ENCODE measurements at places on chromosomes 5 and 9.

DNA sequence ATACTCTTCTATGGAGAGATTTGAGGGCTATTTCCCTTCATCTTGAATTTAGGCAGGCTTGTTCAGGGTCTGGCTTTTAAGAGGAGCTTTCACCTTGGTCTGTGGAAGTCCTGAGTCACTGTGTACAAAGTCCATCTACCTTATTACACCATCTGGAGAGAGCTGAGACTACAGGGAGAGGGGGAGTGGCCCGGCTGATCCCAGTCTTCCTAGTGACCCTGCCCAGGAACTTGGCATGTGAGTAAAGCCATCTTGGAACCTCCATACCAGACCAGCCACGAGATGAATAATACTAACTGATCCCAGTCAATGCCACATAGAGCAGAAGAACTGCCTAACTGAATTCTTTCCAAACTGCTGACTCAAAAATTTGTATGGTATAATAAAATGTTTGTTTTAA, 8.4 kb upstream of the IL6ST start:
- DNase-seq: peak; percentile 60

DNA sequence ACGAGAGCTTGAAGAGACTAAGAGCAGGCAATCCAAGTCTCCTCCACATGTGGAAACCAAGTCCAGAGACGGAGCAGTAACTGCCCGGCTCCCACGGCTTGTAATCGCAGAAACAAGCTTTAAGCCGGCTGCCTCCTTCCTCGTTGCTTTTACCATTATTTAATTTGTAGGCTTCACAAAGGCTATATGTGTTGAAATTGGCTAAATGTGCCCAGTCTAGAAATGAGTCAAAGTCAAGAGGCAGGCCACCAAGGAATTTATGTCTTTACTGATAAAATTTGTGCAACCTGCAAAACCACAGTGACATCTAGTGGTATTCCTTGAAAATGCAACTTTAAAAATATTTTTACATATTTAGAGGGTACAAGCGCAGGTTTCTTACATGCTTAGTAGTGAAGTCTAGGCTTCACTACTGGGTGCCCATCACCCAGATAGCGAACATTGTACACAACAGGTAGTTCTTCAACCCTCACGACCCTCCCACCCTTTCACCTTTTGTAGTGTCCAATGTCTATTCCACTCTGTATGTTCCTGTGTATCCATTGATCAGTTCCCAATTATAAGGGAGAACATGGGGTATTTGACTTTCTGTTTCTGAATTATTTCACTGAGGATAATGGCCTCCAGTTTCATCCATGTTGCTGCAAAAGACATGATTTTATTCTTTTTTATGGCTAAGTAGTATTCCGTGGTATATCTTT, 33.5 kb upstream of the EBF1 start:
- DNase-seq: peak; percentile 81

DNA sequence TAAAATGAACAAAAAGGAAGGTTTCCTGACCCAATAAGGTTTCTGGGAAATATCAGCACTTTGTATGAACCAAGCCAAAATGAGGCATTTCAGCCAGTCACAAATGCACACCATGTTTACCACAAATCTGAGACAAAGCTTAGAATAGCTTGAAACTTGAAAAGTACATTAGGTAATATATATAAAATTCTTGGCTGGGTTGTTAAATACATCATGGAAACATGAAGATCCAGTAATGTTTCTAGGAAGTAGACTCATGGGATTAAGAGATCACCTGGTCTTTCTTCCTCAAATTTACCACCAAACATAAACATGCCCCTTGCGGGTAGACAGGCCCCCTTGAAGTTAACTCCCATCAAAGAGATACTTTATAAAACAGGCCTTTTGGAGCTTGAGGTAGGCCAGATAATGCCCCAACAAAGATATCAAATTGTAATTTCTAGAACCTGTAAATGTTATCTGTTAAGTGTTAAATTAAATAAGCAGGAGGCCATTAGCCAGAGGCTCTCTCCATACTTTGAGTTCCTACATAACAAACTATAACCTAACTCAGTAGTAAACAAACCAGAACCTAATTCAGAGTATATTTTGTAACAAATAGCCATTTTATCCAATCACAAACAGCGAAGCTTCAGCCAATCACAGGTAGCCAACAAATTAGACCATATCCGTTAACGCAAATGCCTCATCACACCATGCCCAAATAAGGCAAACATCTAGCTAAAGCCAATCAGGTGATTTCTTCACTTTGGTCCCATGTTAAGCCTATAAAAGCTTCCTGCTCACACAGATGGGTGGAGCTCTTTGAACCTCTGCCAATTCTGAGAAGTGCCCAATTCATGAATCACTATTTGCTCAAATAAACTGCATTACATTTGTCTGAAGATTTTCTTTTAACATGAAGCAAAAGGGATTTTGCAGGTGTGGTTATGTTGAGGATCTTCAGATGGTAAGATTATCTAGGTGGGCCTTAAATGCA, 127.9 kb upstream of the TARS1 start:
- DNase-seq: peak; percentile 87

GRCh38 chr9:125794708-125795107, 47.5 kb downstream of the PBX3 start:
- DNase-seq: no peak

DNA sequence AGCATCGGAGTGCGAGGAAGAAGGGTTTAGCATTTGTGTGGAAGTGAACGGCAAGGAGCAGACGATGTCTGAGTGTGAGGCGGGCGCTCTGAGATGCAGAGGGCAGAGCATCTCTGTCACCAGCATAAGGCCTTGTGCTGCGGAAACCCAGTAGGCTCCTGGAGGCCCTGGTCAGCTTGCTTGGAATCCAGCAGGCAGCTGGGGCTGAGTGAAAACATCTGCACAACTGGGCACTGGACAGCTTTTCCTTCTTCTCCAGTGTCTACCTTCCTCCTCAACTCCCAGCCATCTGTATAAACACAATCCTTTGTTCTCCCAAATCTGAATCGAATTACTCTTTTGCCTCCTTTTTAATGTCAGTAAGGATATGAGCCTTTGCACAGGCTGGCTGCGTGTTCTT, 72.1 kb downstream of the C7 start:
- no peak for DNase-seq

Measured in fibroblast of skin of right quadriceps (primary cell).